ENCODE measurements at places on chromosomes 16 and 17.

GRCh38 chr17:2172999-2173398 is 118.1 kb downstream of the HIC1 start:
- no peak for DNase-seq

DNA sequence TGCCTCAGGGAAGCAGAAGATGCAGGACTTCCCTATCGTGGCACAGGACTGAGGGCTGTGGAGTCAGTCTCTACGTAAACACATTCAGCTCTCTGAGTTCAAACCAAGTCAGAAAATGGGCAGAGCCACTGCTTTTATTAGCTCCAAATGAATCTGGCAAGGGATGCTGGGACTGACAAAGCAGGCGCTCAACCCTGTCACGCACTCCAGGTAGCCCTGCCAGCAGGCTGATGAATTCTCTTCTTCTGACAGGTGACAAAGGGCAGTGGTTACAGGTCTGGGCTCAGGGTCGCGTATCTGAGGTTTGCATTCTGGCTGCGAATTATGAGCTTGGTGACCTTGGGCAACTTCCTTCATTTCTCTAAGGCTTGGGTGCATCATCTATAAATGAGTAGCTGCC is 9.4 kb downstream of the RPH3AL start:
- no peak for DNase-seq

GRCh38 chr16:12059216-12059769 is 82.8 kb downstream of the SNX29 start:
- no peak for DNase-seq

GRCh38 chr17:50110591-50111349 is 15.6 kb downstream of the PDK2 start:
- no peak for DNase-seq

DNA sequence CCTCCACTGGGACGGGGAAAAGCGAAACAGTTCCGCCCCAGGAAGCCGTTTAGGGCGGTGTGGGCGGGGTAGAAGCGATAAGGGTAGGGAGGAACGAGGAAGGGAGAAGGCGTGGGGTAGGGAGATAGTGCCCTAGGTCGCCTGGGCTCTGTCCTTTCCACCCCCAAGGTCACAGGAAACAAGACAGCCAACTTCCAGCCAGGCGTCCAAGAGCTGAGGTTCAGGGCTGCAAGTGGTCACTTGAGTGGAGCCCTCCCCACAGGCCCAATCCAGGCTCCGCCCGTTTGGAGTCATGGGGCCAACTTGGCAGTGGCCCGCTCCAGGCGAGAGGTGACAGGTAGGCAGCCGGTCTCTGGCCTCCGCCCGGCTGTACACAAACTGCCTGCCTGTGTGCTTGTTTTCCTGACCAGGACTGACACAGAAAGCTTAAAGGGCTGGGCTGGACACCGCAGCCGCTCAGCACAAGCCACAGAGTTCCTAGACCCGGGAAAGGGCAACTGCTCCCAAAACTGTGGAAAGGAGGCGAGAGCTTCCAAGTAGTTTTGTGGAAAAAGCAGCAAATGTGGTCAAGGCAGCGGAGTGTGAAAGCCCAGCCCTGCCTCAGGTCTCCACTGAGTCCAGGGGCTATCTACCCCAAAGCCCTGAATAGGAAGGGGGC is at the start of gene RILP:
Gene RILP, minus strand, starts transcription at position 23 of the 658 bp plus-strand sequence. CDS start 62 bp downstream, outside the sequence.
- peak; percentile 68 for DNase-seq

DNA sequence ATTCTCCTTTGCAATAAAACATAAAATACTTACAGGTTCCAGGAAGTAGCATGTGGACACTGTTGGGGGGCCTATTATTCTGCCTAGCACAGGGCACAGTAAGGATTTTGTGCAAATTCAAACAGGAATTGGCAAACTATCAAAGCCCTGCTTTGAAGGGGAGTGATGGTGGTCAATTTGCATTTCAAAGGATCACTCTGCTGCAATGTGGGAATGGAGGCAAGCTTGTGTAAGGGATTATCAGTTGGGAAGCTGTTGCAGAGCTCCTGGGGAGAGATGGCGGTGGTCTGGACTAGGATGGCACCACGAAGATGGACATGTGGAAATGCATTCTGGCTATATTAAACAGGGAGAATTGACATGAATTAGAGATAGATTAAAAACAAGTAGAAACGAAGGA is 990.7 kb upstream of the RBFOX1 start:
- DNase-seq, result no peak

DNA sequence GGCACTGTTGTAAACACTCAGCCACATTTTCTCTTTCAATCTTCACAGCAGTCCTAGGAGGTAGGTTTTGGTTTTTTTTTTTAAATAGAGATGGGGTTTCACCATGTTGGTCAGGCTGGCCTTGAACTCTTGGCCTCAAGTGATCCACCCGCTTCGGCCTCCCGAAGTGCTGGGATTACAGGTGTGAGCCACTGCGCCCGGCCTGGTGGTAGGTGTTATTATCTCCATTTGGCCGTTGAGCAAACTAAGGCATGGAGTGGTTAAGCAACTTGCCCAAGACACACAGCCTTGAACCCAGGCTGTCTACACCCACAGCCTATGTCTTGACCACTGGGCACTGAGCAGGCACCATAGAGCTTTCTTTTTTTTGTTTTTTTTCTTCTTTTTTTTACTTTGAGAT is 8.6 kb downstream of the SGCA start:
- no peak for DNase-seq

- no peak for DNase-seq
These were observed 5.4 kb downstream of the RNF222 start for GRCh38 chr17:8392274-8392673.

- no peak for DNase-seq
These were observed 72.3 kb downstream of the SEC14L1 start for GRCh38 chr17:77212833-77213777.

DNA sequence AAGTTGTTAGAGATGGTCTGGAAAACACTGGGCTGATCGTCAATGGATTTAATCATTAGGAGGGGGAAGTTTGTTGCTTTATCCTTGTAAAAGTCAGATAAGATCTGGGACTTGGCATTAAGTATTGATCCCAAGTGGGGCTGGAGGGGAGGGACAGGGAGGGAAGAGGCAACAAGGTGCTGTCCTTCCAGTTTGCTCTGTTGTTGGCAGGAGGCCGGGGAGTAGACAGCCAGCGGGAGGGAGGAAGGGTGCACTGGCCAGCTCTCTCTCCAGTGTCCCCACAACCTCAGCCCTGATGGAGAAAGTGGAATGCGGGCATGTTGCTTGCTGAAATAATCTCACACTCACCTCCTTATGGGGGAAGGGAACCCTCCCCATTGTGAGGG is 210.2 kb downstream of the CCDC182 start:
- no peak for DNase-seq

Data from mammary epithelial cell (primary cell).